ENCODE measurements at places on chromosomes 13 and 19.

GRCh38 chr19:18216789-18217188, 9.4 kb downstream of the PDE4C start:
- DNase-seq: no peak

- no peak for DNase-seq
These were observed 661.3 kb upstream of the KLF12 start for GRCh38 chr13:74795526-74795925.

- DNase-seq: peak; percentile 90
These were observed at the start of gene NUDT19 for GRCh38 chr19:32691291-32691951. Gene NUDT19 (plus strand): TSS chr19:32691821. CDS start chr19:32691961, 140 bp downstream.

DNA sequence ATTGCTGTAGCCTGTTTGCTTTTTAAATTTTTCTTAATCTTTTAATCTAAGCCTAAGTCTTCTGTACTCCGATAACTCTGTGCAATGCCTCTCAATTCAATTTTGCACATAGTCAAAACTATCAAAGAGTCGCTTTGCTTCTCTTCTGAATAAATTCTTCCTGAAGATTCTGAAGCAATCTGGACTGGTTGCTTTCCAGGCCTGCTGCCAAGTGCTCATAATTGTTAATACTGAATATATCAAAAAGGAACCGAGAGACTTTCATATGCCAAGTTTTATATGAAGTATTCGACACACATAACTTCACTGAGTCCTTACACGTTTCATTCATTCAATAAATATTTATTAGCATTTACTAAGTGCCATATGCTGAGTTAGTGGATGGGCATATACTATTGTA, 91.3 kb downstream of the EDNRB start:
- DNase-seq: no peak

DNA sequence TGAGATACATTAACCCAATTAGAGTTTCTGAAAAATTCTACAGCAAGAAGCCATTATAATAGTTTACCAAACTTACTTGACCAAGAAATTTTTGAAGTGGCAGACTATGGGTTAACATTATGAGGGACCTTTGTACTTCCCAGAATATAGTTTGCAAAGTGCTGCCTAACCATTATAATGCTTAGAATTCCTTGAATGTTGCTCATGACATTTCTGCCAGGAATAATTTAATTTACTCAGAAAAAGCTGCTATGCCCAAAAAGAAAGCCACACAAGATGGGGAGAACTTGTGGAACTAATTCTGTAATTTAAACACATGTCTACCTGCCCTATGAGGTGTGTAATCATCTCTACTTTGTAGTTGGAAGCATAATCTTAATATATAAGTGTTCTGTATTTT, 58.1 kb upstream of the MYCBP2 start:
- DNase-seq: no peak

DNA sequence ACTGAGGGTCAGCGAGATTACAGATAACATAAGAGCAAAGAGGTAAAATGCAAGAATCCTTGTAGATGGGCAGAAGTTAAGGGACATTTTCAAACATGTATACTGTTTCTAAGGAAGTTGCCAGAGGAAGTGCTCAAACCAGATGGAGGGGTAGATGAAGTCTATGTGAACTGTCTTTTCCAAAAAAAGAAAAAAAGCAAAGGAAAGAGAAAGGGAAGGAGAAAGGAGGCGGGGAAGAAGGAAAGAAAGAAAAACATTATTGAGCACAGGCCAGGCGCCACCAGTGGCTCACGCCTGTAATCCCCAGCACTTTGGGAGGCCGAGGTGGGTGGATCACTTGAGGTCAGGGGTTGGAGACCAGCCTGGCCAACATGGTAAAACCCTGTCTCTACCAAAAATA, 5.3 kb downstream of the DMAC2 start:
- no peak for DNase-seq

DNA sequence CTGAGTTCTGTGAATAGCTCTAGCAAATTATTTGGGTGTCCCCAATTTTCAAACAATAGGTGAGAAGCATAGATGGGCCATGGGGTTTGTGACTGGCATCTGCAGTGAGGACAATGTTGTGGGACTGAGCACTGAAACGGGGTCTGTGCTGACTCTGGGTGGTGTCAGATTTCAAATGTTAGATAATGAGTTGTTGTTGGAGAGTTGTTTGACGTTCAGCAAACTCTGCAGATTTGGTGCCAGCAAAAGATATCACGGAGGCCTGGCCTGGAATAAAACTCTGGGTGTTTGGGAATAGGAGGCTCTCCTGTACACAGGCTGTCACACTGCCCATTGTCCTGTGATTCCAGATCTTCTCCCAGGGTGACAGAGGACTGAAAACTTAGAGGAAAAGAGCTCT, 2.9 kb downstream of the ZNF90 start:
- DNase-seq: no peak

DNA sequence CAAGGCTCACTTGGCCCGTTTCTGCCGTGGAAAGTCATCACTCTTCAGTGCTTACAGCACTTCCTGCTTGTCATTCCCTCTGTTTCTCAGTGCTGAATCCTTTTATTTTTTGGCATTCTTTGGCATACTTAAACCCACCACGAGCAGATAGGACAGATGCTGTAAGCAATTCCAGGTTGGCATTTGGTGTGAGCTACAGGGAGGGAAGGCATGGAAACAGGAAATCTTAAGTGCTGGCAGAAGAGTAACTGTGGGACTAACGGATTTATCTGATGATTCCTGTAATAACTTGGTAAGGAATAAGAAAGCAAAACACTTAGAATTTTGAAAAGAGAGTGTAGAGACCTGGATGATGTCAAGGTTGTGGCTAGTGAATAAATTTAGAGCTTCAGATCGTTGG, 273.4 kb downstream of the GPC6 start:
- no peak for DNase-seq

DNA sequence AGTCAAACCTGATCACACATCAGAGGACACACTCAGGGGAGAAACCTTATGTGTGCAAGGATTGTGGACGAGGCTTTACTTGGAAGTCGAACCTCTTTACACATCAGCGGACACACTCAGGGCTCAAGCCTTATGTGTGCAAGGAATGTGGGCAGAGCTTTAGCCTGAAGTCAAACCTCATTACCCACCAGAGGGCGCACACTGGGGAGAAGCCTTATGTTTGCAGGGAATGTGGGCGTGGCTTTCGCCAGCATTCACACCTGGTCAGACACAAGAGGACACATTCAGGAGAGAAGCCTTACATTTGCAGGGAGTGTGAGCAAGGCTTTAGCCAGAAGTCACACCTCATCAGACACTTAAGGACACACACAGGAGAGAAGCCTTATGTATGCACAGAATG, 8.2 kb upstream of the ZNF527 start:
- DNase-seq: no peak

DNA sequence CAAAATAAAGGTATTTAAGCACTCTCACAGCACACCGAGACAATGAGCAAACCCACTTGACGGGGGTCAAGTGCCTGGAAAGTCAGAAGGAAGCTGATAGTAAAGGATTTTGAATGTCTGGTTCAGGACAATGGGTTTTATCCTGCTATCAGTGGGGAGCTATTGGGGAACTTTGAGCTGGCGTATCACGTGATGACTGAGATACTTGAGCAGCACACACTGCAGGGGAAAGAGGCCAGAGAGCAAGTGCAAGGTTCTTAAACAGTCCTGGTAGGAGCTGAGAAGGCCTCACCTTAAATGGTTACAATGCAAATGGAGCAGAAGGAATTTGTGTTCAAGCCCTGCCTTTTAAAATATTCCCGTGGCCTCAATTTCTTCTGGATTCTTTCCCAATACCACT, 225.3 kb downstream of the LACC1 start:
- DNase-seq: no peak

DNA sequence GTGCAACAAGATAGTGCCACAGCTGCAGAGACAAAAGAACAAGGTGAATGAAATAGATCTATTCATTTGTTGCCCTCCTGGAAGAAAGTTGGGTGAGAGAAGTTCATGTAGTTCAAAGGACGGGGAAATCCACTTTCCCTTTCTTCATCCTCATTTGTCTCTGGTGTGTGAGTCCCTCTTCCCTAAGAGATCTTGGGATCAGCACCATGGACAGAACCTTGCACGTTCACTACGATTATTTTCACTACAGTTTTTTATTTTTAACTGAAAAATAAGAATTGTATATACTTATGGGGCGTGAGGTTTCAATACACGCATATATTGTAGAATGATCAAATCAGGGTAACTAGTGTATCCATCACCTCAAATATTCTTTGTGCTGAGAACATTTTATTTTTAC, 29.2 kb downstream of the NLRP5 start:
- no peak for DNase-seq

- no peak for DNase-seq
These were observed 2.0 kb downstream of the ZNF57 start for GRCh38 chr19:2902590-2903218.

- DNase-seq: no peak
These were observed 1.3 kb downstream of the AP2A1 start for GRCh38 chr19:49767967-49768581.

- DNase-seq: no peak
These were observed 14.7 kb downstream of the UBAC2 start for GRCh38 chr13:99215184-99215830.

GRCh38 chr13:77872995-77873394, 45.6 kb downstream of the EDNRB start:
- DNase-seq: no peak

DNA sequence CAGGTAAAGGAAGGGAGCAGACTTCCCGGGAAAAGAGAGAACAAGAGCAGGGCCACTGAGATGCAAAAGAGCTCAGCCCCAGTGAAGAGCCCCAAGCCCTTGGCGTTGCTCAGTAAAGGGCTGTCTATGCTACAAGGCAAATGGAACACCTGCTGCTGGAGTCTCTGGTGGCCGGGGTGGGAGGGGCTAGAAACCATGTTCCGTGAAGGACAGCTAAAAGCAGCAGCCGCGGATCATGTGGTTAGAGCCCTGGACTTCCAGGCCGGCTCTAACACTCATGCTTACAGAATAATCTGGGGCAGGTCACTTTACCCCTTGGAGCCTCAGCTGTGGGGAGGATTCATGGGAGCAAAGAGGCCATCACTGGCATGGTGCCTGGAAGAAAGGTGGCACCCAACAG, 17.8 kb downstream of the POU2F2 start:
- DNase-seq: peak; percentile 71

DNA sequence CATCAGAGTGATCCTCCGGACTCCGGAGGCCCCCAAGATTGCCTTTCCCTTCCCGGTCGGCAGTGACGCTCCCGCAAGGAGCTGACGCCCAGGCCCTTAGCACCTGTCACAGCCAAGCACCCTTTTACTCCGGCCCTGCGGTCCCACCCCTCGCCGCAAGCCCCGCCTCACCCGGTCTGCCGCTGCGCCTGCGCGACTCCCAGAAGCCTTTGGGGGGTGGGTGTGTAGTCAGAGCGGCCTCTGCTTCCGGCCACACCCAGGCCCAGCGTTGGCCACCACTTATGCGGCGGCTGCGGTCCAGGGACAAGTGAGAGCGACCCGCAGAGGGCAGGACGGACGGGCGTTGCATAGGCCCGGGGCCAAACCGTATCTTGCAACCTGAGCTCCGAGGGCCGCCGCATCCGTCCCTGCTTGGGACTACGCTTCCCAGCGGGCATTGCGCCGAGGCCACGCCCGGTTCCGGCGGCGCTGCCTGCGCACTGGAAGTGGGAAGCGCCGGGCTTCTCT, 441 bp upstream of the ZFP28 start:
- DNase-seq: peak; percentile 91

DNA sequence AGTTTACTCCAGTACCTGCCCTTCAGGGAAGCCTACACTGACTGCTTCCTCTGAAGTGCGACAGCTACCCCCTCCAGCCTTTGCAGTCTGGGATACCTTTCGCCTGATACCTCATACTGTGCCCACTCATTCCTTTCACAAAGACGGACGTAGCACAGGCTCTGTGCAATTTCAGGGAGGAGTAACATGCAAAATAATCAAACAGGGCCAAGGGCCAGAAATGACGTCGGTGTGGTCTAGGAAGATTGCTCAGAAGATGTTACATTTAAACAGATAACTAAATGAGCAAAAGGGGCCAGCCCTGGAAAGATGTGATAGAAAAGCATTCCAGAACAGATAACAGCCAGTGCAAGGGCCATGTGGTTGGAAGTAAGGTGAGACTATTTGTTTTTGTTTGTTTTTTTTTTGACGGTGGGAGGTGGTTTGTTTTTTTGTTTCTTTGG, 6.6 kb upstream of the DDX39A start:
- DNase-seq: no peak

DNA sequence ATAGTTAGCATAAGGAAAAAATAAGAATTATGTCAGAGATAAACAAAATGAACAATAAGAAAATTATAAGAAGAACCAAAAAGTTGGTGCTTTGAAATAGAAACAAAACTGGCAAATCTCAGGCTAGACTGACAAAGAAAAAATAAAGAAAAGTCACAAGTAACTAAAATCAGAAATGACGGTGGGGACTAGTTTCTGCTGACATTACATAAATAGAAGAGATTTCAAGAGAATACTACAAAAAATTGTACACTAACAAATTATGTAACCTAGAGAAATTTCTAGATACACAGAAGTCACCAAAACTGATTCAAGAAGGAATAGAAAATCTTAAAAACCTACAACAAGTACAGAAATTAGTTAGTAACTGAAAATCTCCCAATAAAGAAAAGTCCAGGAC, 355.6 kb upstream of the SGCG start:
- DNase-seq: no peak

DNA sequence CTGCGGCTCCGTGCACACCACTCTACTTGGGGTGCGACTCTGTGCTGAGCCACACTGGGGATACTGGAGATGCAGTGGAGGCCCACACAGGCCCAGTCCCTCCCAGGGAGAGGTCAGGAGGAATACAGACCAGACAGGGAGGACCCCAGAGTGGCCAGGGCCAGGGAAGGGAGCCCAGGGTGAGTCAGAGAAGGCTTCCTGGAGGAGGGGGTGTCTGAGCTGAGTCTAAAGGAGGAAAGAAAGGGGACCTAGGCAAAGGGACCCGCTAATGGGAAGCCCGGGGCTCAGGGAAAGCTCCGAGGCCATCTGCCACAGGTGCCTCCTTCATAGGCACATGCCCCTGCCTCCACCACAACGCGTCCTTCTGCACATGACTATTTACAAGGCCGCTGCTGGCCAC, 13.3 kb upstream of the PRKD2 start:
- DNase-seq: no peak

DNA sequence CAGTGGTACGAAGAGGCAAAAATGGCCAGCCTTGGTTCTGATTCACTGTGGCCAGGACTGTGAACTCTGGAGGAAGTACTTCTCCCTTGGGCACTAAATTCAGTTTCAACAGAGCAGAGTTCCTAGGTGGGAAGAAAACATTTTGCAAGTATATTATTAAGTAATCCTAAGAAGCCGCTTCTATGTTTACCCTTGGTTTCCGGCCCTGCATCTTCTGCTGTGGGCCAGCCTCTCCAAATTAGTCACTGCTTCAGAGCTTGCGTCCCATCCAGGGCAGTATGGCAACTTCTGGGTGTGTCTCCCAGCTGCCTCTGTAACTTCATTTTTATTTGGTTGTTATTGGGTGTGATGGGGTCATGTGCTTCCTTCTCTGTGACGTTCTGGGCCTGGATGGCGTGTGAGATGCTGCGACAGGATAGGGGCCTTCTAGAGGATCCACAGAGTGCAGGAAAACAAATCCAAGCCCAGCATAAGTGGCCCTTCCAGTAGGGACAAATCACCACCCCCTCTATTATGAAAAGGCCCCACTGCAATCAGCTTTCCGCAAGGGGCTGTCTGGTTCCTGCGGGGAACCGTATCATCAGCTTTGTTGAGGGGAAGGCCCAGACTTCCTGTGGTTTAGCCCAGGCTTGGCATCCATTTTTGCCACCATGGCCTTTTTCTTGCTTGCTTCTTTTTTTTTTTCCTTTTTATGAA, 55.1 kb upstream of the C1QTNF9 start:
- peak; percentile 65 for DNase-seq

GRCh38 chr19:43506629-43507028, 2.1 kb upstream of the PHLDB3 start:
- DNase-seq: no peak
